Stomach (tissue), 19 donors: ENCODE measurements at places on chromosomes 11 and 22. TPM values are rescaled to one million over a fixed set of nuclear protein-coding genes. Genes with fewer than 3 reads are reported as not detected.
A peak's percentile ranks its signal among the peaks of the same experiment; 100 is the strongest.

GRCh38 chr11:75802913-75803820, 11.8 kb upstream of the UVRAG start:
- peak; percentile 90 for DNase-seq

TIMM10 gene
- total RNA-seq = 51.3 TPM

DNA sequence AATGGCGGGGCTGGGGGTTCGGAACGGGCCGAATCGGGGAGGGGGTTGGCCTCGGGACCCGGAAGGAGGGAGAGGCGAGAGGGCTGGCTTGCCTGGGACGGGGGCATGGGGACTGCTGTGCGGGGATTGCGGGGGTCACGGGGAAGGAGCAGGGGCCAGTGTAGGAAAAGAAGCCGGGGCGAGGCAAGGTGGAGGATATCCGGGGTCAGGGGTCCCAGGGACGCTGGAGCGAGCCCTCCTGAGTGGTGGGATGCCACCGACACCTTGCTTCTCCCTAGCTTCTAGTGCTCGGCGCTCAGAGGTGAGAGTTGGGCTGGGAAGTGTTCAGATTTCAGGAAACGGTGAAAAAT, 426 bp upstream of the GDPD5 start:
- DNase-seq = no peak

GRCh38 chr11:13223112-13223511, 54.5 kb upstream of the BMAL1 start:
- DNase-seq = no peak

DNA sequence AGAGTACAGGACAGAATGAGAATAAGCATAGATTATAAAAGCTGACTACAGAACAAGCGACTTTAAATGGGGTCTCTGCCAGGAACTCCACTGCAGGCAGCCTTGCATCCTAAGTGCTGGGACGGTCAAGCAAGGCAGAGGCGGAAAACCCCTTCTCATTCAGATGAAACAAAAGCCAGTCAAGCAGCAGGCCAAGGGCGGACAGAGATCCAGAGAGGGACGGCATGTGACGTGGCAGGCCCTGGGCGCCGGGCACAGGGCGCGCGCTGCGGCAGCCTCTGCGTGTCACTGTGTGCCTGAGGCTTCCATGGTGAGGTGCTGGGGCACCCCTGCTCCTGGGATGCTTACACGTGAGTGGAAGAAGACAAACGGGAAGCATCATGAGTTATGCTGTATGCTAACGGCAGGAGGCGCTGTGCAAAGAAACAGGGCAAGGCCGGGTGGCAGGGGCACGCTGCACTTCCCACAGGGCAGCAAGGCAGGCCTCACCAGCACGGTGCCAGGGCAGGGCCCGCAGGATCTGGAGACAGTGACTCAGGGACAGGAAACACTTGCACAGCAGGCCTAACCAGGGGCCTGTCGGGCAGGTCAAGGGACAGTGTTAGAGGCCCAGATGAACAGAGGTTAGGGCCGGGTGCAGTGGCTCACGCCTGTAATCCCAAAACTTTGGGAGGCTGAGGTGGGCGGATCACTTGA, 6.2 kb downstream of the TOLLIP start:
- DNase-seq = peak; percentile 26

- DNase-seq = no peak
Measured at GRCh38 chr22:24400034-24400725, 27.2 kb upstream of the ADORA2A start.

- DNase-seq = no peak
Measured at GRCh38 chr11:128715691-128716561, 22.1 kb downstream of the FLI1 start.

DNA sequence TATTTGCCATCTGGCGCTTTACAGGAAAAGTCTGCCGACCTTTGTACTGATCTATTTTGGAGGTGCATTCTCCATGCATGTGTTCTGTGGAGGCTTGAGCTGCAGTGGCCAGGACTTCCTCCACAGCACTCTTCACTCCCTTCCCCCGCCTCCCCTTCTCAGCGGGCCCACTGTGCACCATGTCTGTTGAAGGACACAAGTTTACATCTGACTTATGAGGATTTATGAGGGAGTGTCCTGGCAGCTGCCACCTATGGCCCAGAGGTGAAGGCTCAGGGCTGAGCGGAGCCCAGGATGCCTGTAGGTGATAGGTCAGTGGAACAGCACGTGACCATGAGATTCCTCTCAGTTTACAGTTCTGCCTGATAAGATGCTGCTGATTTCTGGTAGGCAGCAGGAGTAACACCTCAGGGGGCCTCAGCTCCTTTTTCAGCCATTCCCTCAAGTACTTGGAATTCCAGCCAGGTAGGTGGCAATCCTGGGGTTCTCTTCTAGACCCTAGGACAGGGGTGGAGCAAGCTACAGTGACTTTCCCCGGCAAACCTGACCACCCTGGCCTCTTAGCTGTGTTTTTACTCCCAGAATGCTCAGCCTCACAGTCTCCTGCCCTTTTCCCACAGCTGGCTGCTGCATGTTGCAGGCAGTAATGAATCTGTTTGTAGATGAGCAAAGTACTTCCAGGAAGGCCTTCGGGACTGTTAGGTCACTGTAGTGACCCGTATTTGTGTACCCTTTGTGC, 59.9 kb downstream of the PPFIBP2 start:
- DNase-seq = peak; percentile 63

IGSF9B gene
- total RNA-seq = 14.9 TPM

- no peak for DNase-seq
Measured at GRCh38 chr11:13118194-13118593, 109.1 kb downstream of the RASSF10 start.

ST13 gene
- 105 TPM for total RNA-seq

- no peak for DNase-seq
Measured at GRCh38 chr11:88169881-88170280, 5.4 kb downstream of the RAB38 start.

DNA sequence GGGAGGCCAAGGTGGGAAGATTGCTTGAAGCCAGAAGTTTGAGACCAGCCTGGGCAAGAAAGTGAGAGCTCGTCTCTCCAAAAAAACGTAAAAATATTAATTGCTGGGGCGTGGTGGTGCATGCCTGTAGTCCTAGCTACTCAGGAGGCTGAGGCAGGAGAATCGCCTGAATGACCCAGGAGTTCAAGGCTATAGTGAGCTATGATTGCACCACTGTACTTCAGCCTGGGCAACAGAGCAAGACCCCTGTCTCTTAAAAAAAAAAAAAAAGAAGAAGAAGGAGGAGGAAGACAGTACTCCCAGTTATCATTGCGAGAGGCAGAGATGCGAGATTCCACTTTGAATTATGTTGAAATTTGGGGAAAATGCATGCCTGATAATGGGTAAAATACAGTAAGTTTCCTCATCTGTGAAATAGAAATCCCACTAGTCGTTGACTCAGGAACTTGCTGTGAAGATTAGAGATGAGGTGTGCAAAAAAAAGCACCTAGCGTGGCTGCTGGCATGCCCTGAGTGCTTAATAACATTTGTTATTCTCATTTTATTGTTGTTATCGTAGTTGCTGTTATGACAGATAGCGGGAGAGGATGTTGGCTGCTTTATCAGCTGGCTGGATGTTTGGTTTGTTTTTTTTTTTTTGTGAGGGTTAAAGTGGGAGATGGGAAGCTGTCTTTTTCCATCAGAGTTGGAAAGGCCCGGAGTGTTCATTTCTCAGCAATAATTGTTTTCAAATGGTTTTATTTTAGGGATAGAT, 33.4 kb downstream of the BCR start:
- no peak for DNase-seq

- no peak for DNase-seq
Measured at GRCh38 chr11:123431619-123432018, 1.6 kb downstream of the GRAMD1B start.

DNA sequence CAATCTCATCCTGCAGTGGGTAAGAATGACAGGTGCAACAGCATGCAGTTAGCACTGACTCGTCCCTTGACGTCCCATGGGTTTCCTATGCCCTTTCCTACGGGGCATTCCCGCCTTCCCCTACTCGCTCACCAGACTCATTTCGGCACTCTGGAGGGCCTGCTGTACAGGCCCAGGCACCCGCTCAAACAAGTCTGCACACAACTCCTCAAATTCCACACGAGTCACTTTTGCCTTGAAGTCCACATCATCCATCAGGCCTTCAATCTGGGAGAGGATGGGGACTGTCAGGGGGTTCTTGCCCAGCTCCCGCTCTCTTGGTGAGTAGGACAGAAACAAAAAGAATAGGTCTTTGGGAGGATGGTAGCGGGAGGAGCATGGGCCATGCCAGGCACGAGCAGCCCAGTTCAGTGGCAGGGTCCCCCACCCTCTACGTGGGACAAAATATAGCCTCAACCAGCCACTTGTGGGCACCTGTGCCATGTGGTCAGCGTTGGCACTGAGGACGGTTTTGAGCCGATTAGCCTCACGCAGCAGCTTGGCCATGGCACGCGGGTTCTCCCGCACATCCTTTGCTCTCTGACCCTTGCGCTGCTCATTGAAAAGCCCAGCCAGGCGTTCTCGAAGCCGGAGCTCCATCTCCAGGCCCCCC, 4.7 kb downstream of the HYOU1 start:
- no peak for DNase-seq

DNA sequence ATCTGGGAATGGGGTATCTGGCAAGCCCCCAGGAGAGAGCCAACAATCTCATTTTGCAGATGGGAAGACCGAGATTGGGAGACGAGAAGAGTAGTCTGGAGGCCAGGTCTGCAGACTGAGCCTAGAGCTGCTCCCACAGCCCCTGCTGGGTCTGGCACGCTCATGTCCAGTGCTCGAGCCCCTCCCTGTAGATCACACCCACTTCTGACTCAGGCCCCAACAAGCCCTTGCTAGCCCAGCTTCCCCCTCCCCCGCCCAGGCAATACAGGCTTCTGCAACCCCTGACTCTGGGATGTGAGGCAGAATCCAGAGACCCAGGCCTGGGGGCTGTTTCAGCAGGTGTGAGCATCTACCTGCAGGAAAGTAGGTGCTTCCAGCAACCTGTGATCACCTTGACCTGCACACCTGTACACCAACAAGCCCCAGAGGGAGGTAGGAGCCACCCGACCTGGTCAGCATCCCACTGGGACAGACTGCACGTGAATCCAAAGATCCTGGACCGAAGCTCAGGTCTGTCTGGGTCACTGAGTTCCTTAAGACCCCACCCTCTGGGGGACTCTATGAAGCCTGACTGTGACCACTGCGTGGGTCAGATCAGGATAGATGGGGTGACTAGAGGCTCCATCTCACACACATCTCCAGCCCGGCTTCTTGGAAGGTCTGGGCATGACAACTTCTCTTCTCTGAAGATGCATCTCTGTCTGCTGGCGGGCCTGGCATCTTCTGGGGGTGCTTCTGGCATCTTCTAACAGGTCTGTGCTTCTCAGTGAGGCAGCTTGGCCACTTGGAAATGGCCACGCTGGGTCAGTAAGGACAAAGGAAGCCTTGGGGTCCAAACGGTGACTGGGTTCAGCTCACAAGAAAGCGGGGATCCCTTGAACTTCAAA, 29.3 kb downstream of the LINC01488 start:
- DNase-seq = no peak

GRCh38 chr11:45511566-45511965, 153.9 kb downstream of the CHST1 start:
- no peak for DNase-seq

DNA sequence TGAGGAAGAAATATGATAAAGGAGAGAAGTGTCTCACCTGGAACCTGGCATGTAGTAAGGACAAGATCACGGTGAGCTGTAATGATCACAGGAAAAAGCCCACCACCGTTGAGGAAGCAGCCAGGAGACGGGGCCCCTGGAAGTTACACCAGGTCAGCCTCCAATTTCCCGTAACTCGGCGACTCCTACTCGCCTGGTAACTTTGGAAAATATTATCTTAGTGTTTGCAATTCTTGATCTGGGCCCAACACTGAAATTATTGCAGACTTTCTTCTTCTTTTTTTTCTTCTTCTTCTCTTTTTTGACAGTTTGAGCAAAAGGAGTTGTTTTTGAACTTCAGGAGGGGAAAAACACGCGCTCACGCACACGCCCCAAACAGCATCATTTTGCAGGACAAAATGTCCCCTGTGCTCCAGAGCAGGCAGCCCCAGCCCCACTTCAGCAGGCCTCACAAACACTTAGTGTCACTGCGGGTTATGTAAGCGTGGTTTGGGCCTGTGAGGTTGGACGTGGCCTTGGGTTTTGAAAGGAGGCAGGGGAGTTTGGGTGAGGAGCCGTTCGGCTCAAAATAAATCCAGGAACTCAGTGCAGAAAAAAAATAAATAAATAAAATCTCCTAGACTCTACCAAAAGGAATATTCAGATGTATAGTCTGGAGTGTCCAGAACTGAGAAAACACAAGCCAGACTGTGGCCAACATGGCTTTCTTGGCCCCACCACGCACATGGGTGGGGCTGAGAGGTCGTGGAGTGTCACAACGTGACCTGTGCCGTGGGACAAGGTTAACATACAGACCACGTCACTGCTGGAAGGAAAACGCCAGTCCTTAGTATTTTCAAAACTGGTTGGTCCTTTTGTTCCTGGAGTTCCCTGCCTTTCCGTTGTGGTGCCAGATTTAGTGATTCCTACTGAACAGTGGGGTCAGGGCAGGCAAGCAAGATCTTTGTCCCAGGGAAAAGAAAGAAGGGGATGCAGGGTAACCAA, 26.3 kb upstream of the MN1 start:
- DNase-seq = peak; percentile 29

DNA sequence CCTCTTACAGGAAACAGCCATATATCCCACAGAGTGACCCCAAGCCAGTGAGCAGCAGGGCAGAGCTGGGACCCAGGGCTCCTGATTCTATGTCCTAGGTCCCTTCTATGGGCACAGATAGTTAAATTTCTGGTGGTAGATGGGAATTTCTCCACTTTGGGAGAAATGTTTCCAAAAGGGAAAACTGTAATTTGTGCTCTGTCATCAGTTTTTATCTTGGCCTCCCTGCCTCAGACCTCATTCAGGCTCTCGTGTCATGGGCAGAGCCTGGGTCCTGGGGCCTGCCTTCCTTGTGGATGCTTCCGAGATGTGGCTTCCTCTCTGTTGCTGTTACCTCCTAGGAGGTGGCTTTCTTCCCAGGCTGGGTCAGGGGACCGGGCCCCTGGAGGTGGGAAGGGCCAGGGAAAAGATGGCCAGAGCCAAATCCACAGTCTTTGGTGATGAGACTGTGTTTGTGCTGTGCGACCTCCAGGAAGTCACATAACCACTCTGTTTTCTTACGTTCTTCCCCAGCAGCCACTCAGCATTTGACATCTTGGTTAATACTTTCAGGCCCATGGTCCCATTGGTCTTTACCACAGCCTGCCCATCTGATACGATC, 8.6 kb downstream of the LRRC32 start:
- no peak for DNase-seq

GRCh38 chr11:22657101-22657694, 9.2 kb upstream of the GAS2 start:
- DNase-seq = no peak

GNG3 gene
- total RNA-seq = not detected

DNA sequence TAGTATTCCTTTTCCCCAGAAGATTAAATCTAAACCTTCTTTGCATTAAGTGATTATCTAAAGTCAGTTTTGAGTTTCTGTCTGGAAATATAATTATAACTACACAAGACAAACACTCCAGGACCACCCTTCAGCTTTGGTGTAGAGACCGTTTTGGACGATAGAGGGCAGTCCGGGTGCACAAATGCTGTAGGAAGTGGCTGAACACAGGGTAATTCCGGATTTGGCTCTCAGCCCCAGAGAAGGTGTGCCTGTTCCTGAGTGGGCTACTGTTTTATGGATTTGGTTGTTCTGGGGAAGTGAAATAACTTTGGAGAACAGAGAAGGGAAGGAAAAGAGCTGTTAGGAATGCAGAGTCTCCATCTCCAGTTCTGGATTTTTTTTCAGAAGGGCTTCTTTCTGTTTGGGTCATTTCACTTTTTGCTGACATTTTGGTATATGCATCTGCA, 14.8 kb downstream of the EXT2 start:
- peak; percentile 46 for DNase-seq
